ENCODE measurements at places on chromosomes 7 and 10.

- DNase-seq: no peak
These were observed 117.0 kb upstream of the ARID5B start for GRCh38 chr10:61784354-61785133.

DNA sequence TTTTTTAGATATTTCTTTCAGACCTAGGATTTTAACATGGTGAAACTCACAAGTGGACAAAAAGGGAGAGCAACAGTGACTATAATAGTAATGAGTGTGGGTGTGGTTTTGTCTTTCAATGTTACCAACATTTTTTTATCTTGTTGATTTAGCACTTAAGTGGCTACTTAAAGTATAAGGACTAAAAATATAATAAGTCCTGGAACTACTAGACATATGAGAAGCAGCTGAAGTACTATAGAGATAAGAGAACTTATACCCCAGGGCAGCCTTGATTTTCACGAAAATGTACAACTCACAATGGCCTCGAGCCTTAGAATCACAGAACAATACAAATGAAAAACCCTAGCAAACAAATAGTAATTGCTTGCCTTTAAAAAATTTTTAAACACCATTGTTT lies 1151.8 kb downstream of the TYW1 start:
- DNase-seq: no peak

- DNase-seq: no peak
These were observed 37.0 kb upstream of the TES start for GRCh38 chr7:116173051-116174028.

GRCh38 chr10:50470798-50471582 lies 152.8 kb downstream of the SGMS1 start:
- DNase-seq: no peak

DNA sequence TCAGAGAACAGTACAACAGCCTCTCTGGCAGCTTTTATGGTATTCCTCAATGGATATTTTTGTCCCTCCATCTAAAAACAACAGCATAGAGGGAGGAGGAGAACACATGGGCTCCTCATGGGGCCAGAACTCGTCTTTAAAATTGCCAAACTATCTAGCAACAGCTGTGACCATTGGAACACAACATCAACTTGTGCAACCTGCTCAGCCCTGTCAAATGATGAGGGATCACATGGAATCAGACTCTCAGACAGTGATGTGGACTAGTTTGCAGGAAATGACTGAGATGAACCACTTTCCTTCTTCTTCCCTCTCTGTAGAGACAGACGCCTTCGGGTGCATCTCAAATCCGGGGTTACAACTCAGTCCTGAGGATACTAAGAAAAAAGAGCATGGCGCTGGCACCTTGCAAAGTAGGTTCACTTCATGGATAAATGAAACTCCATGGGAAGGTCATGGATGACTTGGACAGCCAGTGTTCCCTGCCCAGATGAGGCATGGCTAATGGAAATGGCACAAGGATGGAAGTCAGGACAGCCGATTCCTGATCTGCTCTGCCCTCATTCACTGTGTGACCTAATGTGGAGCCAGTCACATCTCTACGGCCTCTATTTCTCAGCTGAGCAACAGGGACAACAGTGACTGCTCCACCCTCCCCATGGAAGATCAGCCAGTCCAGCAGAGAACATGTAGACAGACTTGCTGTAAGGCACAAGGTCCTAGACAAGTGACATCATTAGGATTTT lies 24.6 kb upstream of the DGKI start:
- DNase-seq: no peak

DNA sequence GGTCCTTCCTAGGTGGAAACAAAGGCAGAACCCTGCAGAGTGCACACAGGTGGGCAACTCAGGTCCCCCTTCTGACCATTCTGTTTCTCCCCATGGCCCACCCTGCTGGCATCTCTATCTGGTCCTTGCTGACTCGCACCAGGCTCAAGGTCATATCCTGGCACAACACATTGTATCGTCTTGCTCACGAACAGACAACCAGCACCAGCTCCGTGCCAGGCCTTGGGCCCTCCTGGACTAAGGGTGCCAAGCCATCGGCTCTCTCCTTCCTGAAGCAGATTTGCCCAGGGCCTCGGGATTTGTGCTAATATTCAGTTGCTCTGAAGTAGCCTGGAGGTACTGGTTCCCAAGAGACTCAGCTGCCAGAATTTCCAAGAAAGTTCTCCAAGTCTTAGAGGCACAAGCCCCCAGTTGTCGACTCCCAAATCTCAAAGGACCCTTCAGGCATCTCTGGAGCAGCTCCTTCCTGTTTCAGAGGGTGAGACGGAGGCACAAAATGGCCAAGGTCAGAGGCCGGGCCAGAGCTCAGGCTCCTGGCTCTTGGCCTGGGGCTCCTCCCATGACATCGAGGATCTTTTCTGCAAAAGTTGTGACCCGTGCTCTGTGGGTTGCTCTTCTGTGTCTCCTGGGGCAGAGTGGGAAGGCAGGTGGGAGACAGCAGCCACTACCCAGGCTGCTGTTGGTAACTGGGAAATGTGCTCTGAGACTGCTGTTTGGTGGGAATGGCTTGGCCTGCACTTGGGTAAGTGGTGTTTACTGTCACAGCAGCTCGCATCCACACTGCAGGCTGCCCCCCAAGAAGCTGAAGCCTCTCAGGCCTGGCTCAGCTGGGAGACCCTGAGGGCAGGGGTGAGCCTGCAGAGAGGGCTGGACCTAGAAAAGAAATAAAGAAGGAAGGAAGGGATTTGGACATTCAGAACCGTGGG lies 121.3 kb downstream of the RGS10 start:
- DNase-seq: no peak

- no peak for DNase-seq
These were observed 578.5 kb downstream of the SDK1 start for GRCh38 chr7:3879355-3880075.

- no peak for DNase-seq
These were observed 264.5 kb downstream of the CELF2 start for GRCh38 chr10:11282156-11282555.

DNA sequence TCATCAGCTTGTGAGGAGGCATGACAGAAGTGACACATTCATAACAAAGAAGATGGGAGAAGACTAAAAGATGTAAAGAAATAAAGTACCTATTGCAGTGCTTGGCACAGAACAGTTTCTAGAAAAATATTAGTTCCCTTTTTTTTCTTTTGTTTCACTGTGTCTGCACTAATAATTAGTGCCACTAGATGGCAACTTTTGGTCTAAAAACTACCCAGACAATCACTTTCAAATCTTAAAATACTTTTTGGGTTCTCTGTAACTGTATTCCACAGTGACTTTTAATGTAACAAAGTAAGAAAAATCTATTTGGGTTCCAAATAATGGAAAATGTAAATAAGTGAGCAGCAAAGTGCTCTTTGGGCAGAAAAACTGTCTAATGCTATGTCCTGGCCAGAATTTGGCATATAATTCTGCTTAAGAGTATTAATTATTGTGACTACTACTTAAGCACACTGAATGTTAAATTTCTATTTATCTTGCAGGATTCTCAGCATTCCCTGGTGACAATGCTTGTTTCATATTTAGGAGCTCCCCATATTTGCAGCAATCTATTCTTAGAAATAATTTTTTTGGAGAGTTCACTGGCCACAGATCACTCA lies 134.8 kb upstream of the KIF5B start:
- no peak for DNase-seq

- no peak for DNase-seq
These were observed 38.4 kb upstream of the PLXNA4 start for GRCh38 chr7:132614428-132615318.
